ENCODE measurements at places on chromosomes 5 and 9. TPM values are rescaled to one million over a fixed set of nuclear protein-coding genes. Genes with fewer than 3 reads are reported as not detected.

- DNase-seq: no peak
Measured at GRCh38 chr9:5292141-5292540, 12.4 kb downstream of the RLN2 start.

- DNase-seq: no peak
Measured at GRCh38 chr5:179762079-179762780, 29.6 kb downstream of the MAML1 start.

Gene ELOVL7
- total RNA-seq: 0.19 TPM

GRCh38 chr9:126373241-126373640, 46.6 kb downstream of the MVB12B start:
- no peak for DNase-seq

Gene UBE2QL1
- total RNA-seq: 25.5 TPM

Gene CER1
- total RNA-seq: not detected

All from left ventricle myocardium inferior (tissue), 1 donor.